ENCODE measurements at places on chromosomes 12 and 14.

- DNase-seq = no peak
Measured at GRCh38 chr14:91254461-91254860, 10.0 kb upstream of the GPR68 start.

GRCh38 chr14:93950948-93951634 lies 23.9 kb downstream of the FAM181A start:
- no peak for DNase-seq

DNA sequence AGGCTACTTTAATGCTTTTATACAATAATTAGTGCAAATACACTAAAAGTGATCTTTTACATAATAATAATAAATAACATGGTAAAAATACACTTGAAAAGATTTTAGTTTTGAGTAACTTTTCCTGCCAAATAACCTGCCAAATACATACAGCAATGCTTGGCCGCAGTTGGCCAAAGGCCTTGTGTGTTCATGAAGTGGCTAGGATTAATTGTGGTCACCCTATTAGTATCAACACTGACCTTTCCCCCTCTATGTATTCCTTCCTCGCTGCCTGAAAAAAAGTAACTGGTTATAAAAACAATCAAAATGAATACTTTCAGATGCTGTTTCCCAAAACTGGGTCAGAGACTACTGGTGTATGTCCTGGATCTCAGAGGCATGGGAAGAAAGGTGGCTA lies 34.3 kb downstream of the KICS2 start:
- no peak for DNase-seq

- DNase-seq = no peak
Measured at GRCh38 chr12:11891754-11892386, 178.9 kb upstream of the BCL2L14 start.

- no peak for DNase-seq
Measured at GRCh38 chr12:4191149-4191548, 82.4 kb upstream of the CCND2 start.
